Stimulated activated CD4-positive, alpha-beta T cell treated with anti-CD3 and anti-CD28 coated beads, Interleukin-4, amount 100 ng/mL, for 48 hours (primary cell): ENCODE measurements at places on chromosomes 3 and 15.

DNA sequence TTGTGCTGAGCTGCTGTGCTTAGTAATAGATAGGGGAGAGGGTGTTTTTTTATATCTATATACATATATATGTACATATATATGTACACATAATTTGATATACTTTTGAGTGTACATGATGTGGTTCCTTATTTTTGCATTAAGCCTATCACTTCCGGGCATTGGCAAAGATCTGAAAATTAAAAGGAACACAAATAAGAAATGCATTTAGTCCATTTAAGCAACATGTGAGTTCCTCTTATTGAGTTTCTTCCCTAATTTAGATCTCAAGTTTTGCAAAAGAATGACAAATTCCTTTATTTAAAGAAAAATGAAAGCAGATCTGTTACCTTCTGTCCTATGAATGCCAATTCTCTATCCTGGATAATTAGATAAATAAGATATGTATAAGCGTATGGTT is 435.1 kb downstream of the LPP start:
- no peak for DNase-seq

DNA sequence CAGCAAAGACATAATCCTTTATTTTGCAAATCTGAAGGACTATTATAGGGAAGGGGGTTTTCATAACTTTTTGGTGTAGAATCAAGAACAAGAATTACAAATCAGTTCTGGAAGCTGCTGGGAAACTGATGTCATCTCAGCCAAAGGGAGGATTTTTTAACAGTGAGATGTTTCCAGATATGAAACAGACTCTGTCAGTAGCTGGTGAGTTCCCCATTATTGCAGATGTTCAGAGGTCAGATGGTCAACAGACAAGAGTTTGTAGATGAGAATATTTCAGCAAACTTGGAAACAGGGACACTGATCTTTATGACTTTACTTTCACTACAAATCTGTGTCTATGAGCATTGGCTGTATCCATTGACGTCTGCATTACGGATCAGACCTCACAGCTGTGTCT is 71.9 kb upstream of the LPP start:
- DNase-seq: no peak

DNA sequence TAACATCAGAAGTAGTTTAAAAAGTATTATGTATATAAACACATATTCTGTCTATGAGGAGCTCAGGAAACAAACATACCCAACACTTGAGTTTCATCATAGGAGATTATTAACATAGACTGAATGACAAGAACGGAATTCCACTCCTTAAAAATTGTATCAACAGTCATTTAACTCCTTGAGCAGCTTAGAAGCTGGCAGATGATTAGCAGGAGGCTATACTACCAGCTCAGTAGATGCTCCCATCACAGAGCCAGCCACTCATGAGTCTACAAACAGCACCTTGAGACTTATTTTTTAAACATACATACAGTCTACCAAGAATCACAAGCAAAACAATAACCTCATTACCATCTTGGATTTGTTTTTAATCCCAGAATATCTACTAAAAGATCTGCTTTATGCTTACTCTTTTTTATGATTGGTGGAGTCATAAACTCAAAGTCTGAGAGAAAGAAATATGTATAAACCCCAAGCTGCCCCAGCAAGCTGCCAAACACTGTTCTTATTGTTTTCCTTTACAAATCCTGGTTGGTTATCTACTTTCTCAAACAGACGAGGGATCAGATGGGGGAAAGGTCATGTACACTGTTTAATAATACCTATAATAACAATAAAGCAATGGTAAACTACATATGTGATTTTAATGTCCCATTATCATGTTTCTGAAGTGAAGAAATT is 59.5 kb downstream of the CBLB start:
- DNase-seq: no peak

GRCh38 chr3:143770391-143770790 is 77.9 kb downstream of the SLC9A9 start:
- DNase-seq: no peak

GRCh38 chr3:152669560-152669959 is 165.4 kb upstream of the P2RY1 start:
- DNase-seq: no peak

DNA sequence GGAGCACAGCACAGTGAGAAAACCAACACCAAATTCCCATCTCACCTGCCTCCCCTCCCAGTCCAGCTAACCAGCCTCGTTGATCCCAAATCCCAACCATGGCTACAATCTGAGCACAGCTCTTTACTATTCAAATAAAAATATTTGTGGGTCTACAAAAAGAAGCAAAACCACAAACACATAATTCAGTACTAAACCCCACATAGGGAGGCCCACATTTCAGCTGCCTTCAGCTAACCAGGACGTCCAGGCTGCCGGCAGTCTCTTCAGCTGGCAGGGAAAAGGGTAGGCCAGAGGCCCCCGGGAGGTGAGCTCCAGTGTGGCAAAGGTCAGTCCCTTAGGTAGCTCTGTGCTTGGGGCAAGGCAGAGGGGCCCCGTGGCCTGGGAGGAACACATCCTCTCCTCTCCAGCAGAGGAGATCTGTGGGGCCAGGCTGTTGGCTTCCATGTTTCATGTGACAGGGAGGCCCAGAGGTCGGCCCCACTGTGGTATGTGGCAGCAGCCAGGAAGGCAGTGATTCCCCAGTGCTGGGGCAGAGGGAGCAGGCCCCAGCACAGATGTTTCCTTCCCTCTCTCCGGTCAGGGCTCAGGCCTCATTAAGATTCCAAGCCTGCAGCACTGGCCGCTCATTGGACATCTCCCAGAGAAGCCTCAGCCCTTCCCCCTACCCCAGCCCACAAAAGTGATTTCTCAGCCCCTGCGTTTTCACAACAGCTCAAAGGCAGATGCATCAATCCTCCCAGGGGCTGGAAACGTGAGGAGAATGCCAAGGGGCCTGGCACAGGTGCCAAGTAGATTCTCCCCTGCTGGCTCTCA is 381.4 kb downstream of the NTRK3 start:
- no peak for DNase-seq
